Erythroblast (primary cell): ENCODE measurements at places on chromosomes 7 and 10.

DNA sequence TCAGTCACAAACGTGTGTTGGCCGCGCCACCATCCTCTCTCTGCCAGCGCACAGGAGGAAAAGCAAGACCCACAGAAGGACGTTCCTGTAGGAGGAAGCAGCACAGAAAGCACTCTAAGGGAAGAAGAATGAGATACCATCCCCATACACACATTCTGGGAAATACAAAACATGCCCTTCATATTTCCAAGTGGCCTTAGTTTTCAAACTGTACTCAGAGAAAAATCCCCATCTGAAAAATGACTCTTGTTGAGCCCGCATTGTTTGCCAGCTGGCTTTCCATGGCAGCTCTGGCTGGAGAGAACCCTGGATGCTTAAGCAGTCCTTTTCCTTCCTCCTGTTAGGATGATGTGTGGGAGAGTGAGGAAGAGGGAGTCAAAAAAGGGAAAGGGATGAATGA is 33.1 kb downstream of the MTURN start:
- no peak for DNase-seq

DNA sequence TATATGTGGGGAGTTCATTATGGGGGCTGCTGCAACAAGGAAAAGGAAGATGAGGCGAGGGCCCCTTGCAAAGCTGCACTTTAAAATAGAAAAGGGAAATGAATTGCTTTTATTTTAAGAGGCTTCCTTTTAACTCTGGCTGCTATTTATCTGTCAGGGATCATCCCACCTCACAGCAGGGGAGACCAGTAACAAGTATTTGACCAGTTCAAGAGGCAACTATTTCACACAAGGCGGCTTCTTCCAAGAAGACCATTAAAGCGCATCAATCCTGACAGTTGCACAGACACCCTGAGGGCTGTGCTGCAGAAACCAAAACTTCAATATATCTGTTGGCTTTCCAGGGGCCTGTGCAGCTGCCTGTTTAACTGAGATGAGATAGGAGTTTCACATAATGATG is 1009.2 kb downstream of the SORCS3 start:
- no peak for DNase-seq

DNA sequence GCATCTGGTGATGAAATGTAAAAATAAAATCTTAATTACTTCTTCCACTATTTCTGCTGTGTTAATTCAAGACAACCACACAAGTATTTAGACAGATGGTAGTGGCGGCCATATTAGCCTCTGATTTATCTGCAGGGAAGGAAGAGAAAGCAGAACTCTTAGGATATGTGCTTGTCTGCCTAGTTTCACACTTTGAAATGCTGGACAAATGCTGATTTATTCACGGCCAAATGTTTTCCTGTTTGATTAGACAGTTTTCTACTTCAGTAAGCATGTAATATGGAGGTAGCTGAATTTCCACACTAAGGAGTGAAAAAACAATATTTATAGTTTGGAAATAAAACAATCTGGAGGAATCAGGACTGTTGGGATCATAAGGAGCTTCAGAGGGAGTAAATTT is 158.1 kb downstream of the AGMO start:
- no peak for DNase-seq

- no peak for DNase-seq
These were observed 584 bp upstream of the RUNDC3B start for GRCh38 chr7:87627634-87627994.

DNA sequence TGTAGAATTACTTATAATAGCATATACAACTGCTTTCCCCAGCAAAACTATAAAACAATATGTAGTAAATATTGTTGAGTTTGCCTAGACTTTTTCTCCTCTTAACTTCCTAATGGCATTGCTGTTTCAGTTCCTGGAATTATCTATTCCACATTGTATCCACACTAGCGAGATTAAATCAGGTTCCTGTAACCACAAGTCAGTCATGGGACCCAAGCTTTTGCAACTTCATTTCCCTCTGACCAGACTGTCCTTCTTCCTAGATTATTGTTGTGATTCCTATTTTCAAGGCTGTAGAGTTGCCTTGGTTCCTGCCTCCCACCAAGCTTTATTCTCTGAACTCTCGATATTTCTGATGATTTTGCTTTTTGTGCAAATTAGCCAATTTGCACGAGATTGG is 173.3 kb upstream of the ZNF804B start:
- DNase-seq = no peak

- DNase-seq = no peak
These were observed 317.9 kb upstream of the KLF6 start for GRCh38 chr10:4102802-4103344.

GRCh38 chr10:73553761-73554160 is 37.4 kb downstream of the USP54 start:
- no peak for DNase-seq

DNA sequence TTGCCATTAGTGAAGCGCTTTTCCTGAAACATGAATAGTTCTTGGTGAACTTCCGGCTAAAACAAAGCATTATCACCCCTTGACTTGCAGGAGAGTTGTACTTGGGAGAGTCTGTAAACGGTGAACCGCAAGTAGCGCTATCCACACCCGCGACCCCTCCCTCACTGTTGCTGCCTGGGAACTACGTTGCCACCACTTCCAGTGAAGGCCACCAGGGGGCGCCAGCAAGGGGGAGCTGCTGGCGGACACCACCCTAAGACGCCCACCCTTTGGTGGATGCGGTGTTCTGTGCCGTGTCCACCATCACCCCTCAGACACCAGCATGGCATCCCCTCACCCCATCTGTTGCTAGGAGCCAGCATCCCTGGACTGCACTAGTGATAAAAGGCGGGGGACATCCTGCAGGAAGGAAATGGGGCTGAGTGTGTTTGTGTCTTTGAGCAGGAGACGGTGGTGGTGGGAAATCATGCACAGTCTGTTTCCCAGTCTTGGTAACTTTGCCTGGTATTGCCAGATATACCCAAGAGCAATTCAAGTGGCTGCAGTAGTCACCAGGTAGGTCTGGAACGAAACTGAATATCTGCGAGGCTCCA is 298.2 kb downstream of the FRMD4A start:
- DNase-seq = peak; percentile 35

- peak; percentile 8 for DNase-seq
These were observed 648.5 kb upstream of the LRRN3 start for GRCh38 chr7:110442381-110442837.

DNA sequence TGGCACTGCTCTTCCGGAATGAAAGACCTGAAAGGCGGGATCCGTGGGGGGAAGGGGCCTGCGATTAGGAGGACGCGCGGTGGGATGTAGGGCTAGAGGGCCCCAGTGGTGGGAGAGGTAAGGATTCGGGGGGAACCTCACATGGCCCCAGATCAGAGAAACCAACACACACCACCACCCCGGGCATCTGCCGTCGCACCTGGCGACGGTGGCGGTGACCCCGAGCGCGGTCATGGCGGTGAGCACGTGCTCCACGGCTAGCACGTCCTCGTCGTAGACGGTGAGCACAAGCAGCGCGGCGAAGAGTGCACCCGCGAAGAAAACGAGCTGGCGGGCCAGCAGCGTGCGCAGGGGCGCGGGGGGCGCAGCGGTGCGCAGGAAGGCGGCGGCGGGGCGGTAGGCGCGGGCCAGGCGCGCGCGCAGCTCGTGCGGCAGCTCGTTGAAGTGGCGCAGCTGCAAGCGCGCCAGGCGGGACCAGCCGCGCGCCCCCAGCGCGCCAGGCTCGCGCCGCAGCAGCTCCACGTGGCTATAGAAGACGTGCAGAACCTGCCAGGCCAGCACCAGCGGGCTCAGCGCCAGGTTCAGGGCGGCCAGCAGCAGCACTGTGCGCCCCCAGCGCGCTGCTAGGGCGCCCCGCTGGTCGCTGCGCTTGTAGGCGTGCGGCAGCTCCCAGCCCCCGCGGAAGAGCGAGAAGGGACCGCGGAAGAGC is 5.7 kb downstream of the ATG9B start:
- peak; percentile 67 for DNase-seq

GRCh38 chr7:28487487-28487886 is 75.2 kb downstream of the CREB5 start:
- no peak for DNase-seq

- peak; percentile 82 for DNase-seq
These were observed 31.7 kb downstream of the GPR22 start for GRCh38 chr7:107501593-107501992.

- peak; percentile 59 for DNase-seq
These were observed 558 bp downstream of the VOPP1 start for GRCh38 chr7:55571511-55572377.

DNA sequence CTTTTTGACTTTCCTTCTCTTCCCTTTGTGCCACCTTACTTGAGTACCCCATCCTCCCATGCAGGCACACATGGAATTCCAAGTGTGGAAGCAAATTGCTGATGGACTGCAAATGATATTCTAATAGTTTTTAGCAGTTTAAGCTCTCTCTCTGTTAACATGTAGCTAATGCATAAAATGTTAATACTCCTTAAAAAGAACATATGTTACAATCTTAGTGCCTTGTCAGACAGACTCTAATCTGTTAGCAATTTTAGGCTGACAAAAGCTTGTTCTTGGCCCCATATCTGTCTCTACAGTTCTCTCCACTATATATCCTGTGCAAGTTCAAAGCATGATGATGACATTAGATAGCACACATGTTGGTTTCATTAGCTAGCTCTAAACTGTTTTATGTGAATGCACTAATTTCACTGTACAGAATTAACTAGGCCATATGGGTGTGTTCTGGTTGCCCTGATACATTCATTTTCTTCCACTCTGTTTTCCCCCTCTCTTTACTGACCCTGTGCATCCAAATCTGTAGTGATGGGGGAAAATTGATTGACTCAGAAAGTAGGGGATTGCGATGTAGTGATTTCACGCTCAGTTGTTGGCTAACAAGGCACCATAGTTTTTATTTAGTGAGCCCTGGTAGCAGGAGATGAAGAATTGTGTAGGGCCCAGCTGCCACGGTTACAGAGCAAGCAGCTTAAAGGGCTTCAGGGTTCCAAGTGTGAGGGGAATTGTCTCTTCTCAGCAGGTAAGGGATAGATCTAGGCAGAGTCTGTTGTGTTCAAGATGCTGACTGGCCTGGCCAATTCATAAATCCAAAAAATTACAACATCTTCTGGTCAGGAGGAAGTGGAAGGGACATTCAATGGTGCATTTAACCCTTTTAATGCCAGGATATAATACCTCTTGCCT is 114.6 kb upstream of the FZD1 start:
- DNase-seq = no peak

DNA sequence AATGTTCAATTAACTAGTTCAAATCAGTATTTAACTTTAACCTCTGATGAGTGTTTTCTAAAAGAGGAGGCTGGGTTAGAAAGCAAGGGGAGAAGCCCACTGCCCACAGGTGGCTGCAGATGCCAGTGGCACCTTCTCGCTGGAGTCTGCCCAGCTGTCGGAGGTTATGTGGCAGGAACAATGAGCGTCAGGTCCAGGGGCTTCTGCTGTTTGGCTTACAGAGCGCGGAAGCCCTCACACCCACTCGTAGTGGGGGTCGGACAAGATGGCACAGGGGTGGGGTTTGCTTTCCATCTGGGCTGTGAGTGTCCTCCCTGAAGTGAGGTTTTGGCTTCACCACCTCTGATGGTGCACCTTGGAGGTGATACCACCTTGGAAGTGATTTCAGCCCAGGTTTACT is 8.5 kb downstream of the DYNC2I1 start:
- DNase-seq = no peak

- no peak for DNase-seq
These were observed 48.3 kb upstream of the CDC14C start for GRCh38 chr7:48876087-48876486.

GRCh38 chr7:139708541-139708940 is 69.3 kb downstream of the HIPK2 start:
- DNase-seq = no peak

GRCh38 chr7:157412021-157412443 is 75.2 kb downstream of the DNAJB6 start:
- no peak for DNase-seq

DNA sequence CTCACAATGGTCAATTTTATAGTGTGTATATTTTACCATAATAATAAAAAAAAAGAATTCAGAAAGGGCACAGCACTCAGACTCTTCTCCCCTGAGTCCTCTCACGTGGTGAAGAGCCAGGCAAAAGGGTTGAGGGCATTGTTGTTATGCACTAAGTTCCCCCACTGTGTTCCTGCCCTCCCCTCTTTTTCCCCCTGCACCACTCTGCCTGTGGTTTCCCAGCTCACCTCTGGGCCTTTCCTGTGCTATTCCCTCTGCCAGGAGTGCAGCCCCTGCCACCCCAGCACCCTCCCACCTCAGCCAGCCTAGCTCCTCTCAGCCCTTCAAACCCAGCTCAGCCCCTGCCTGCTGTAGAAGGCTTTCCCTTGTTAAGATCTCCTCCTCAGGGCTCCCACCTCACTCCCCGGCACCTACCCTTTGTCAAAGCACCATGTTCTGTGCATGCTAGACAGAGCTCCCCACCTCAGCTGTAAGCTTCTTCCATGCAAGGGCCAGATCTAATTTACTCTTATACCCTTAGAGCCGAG is 108.5 kb downstream of the KCNMA1 start:
- no peak for DNase-seq

DNA sequence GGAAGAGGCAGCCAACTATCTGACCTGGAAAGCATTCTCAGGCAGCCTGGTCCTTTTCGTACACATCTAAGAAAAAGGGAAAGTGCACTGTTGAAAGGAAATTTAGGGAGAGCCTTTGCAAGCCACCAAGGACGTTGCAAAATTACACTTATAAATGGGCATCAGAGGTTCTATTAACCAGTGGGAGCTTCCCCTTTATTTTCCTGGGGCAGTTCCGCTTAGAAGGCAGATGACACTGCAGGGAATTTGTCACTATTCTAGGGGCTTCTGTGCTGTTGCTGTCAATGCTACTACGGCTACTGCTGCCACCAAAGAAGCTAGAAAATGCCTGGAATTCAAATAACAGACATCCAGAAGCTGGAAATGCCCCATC is 79.6 kb upstream of the AUTS2 start:
- no peak for DNase-seq

- no peak for DNase-seq
These were observed 161.4 kb downstream of the CCDC3 start for GRCh38 chr10:12839941-12840611.

DNA sequence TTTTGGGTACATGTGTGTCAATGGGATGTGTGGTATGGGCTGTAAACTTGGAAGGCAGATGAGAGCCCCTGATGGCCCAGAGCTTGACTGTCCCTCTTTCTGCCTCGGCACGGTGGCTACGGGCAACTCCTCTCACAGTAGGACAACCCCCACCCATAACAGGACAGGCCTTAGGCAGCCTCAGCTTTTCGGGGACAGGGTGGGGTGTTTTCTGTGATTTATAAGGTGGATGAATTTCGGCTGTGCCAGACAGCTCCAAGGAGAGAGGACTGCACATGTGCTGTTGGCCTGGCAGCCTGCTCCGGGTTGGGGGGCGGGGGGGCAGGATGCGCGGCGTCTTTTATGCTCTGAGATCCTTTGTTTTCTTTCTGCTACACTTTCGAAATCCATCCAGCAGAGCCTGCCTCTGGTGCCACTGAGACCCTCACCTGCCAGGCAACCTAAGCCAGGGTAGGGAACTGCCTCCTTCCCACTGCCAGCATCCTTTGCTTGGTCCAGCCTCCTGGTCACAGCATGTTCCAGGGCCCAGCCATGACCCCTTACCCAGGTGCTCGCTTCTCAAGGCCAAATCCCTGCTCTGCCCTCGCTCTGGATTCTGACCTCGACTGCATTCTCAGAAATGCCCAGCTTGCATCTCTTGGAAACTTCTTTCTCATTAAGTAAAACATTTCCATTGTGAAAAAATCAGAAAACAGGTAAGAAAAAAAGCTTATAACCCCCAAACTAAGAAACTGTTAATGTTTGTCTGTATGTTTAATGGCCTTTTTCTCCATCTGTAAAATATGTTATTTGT is 15.4 kb upstream of the BTBD16 start:
- no peak for DNase-seq
